Astrocyte of the spinal cord (primary cell): ENCODE measurements at places on chromosomes 2 and 18.

- DNase-seq = no peak
Observed at GRCh38 chr18:24964216-24964615, 387.8 kb downstream of the ZNF521 start.

- DNase-seq = peak; percentile 70
Observed at GRCh38 chr2:25982273-25982967, at the start of gene KIF3C. KIF3C (minus strand) TSS chr2:25982497; CDS start chr2:25981917, 580 bp downstream.

GRCh38 chr18:37543321-37543720 lies 22.3 kb downstream of the CELF4 start:
- DNase-seq = no peak

DNA sequence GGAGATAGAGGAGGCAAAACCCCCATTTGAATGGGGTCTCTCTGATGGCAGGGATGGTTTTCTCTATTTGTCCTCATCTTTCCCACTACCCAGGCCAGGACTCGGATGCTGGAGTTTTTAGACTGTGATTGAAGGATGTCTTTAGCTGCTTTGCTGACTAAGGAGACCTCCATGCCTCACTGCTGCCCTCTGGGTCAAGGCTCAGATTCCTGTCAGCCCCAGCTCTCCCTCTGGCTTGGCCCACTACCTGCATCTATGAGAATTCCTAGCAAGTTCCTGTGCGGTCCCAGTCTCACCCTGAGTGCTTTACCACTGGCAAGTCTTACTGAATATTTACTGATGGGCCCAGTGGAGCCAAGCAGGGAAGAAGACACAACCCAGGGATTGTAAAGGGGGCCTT lies 184.0 kb downstream of the CELF4 start:
- no peak for DNase-seq

- no peak for DNase-seq
Observed at GRCh38 chr2:142650601-142651000, 226.9 kb upstream of the KYNU start.

DNA sequence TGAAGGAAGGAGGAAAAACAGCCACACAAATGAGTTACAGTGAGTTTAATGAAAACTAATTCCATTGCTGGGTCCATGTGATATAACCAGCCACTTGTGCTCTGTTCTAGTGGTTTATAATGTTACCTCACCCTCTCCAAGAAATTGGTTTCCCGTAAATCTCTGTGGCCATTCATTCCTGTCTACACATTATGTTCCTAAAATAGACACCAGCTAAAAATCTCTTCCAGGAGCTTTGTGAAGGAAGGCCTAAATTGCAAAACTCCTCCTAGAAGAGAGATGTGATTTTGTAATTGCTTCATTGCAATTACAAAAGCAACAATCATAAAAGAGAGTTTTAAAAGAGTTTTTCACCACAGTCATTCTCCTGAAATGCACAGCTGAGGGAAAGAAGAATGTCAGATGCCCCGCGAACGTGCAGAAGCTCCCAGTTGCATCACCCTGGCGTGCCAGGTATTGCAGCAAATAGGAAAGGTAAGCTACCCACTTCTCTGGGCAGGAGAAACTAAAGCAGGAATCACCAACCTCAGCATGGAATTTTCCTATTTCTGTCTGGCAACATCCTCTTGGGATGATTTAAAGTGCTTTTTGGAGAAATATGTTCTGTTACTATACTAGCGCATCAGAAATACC lies 1.7 kb downstream of the SCN1A start:
- peak; percentile 14 for DNase-seq

GRCh38 chr2:652881-653480 lies 24.2 kb downstream of the TMEM18 start:
- DNase-seq = no peak

- DNase-seq = peak; percentile 43
Observed at GRCh38 chr2:68487773-68488355, 20.5 kb downstream of the APLF start.

GRCh38 chr18:12361770-12362378 lies 15.2 kb downstream of the AFG3L2 start:
- DNase-seq = no peak

DNA sequence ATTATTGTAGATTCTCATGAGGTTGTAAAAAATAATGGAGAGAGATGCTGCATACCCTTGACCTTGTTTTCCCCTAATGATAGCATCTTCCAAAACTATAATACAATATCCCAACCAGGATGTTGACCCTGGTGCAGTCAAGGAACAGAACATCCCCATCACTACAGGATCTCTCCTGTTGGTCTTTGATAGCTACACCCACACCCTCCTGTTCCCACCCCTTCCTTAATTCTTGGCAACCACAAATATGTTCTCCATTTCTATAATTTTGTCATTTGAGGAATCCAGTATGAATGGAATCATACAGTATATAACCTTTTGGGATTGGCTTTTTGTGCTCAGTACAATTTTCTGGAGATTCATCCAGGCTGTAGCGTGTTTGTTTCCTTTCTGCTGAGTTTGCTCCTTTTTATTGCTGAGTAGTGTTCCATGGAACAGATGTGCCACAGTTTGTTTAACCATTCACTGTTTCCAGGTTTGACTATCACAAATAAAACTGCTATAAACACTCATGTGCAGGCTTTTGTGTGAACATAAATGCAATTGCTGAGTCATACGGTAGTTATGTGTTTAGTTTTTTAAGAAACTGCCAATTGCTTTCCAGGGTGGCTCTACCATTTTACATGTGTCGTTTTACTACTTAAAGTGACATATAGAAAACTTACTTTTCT lies 22.2 kb downstream of the MCFD2 start:
- DNase-seq = no peak

GRCh38 chr2:28901202-28901601 lies 6.7 kb downstream of the WDR43 start:
- no peak for DNase-seq
